ENCODE measurements at places on chromosomes 7 and 10. TPM values are rescaled to one million over a fixed set of nuclear protein-coding genes. Genes with fewer than 3 reads are reported as not detected.

DNA sequence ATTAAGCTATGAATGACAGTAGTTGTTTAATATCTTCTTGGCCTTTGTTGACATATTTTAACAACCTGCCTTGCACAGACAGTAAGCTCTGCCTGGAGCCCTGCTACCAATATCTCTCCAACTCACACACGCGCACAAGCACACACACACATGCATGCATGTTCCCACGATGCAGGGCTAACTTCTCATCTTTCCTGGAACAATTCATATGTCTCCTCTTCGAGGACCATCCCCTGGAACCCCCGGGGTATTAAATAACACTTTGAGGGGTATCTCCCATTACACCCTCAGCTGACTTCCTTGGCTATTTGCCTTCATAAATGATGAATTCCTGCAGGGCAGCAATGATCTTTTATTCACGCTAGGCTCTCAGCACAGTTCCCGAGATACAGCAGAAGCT is 258.0 kb downstream of the TRIL start:
- no peak overlapping the region for H3K4me3 ChIP-seq
- no peak overlapping the region for H3K27ac ChIP-seq
- H3K4me1 ChIP-seq = no peaks in the 10 kb centered on the region
- H3K36me3 ChIP-seq = no peaks in the 10 kb centered on the region
- no peaks in the 10 kb centered on the region for H3K27me3 ChIP-seq

GRCh38 chr10:2119316-2119715 is 382.0 kb upstream of the ADARB2 start:
- DNase-seq = no peak
- no peaks in the 10 kb centered on the region for H3K36me3 ChIP-seq
- H3K4me3 ChIP-seq = no peak overlapping the region
- no peaks in the 10 kb centered on the region for H3K27me3 ChIP-seq
- no peak overlapping the region for H3K27ac ChIP-seq

DNA sequence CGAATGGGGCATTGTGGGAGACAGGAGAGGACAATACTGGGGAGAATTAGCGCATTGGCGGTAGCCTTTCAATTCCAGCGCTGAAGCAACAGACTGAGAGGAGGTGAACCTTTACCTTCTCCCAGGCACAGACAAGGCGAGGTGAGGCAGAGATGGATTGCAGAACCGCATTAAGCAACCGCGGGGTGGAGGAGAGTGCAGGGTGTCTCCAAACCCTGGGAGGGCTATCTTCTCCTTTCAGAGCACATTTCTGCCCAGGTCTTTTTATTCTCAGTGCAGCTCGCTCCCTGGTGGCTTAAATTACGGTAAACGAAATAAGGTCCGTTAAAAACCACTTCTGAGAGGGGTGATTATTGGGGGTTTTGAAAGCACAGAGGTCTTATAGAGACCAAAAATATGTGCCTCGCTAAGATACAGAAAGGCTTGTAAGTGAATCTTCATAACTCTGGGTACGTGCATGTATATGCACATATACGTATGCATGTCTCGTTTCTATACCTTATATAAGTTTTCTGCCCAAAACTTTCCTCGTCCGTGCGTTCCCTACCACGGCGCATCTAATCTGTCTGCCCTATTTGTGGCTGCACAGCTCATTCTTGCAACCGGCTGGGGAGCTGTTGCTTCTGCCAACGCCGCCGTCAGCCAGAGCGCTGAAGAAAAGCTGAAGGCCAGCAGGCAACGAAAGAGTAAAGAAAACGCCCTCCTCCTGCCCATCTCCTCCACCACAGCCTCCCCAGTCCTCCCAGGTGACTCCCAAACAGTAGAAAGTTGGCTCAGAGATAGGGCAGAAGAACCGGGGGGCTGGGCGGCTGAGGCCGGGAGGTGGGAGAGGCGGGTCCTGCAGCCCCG is 895 bp upstream of the ZNF804B start:
- no peak overlapping the region for H3K4me3 ChIP-seq
- no peak overlapping the region for H3K27ac ChIP-seq
- peak; percentile 10 for DNase-seq
- no peaks in the 10 kb centered on the region for H3K36me3 ChIP-seq
- peaks cover 3% of the 10 kb centered on the region for H3K4me1 ChIP-seq
- H3K27me3 ChIP-seq = peaks cover 30% of the 10 kb centered on the region

GRCh38 chr10:49381111-49381900 is 14.6 kb downstream of the DRGX start:
- no peak for DNase-seq
- H3K36me3 ChIP-seq = no peaks in the 10 kb centered on the region
- no peak overlapping the region for H3K27ac ChIP-seq
- peaks cover 2% of the 10 kb centered on the region for H3K27me3 ChIP-seq

DNA sequence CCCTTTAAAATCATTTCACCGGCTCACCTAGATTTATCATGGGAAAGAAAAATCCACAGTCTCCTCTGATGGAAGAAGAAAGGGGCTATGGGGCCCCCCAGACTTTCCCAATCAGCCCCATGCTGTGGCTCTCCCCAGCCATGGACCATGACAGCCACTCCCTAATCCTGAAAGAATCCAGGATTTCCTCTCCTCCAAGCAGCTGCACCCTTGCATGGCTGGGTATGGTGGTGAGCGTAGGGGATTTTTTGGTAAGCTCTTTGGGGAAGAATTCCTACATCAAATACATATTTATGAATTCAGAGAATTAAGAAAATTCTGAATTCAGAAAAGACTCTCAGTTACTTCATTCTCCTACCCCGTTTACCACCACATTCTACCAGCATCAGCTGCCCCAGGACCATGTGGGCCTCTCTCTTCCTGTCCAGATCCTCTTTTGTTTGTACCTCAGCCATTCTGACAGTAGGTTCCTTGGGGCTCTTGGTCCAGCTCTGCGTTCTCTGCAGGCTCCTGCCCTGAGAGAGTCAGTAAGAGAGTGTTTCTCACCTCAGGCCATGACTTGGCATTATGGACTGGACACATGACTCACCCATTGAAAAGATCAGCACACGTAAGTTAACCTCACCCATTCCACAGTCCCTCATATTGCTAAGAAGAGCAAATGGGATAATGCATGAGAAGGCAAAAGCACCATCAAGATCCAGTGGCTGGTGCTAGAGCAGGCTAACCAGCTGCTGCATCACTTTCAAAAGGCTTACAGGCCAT is 337.8 kb downstream of the ELMO1 start:
- H3K27ac ChIP-seq = peak overlapping the region; percentile 9
- DNase-seq = no peak
- peaks cover 59% of the 10 kb centered on the region for H3K4me1 ChIP-seq
- peaks cover 38% of the 10 kb centered on the region for H3K36me3 ChIP-seq
- H3K27me3 ChIP-seq = no peaks in the 10 kb centered on the region

DNA sequence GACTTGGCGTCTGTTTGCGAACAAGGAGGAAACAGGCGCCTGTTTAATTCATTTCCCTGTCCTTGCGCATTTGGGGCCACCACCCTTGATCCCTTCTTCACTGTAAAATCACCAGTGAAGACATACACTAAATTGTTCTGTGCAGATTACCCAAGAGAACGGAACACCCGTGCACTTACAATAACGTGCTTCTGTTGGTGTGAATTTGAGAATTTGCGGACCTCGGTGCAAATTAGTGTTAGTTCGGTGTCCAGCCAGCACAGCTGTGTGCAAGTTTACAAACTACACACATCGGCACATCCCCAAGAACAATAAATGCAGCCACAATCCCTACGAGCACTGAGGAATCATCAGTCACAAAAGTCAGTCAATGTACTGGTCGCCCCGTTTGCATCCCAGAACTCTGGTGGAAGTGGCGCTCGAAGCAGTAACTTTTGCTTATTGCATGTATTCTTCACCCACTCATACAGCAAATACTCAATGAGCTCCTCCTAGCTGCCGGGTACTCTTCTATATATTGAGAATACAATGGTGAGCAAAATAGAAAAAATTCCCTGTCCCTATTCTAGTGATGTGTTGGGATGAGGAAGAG is 786 bp upstream of the CNOT4 start:
- no peak overlapping the region for H3K27ac ChIP-seq
- H3K36me3 ChIP-seq = peaks cover 4% of the 10 kb centered on the region
- DNase-seq = peak; percentile 16
- H3K4me1 ChIP-seq = peaks cover 17% of the 10 kb centered on the region
- no peak overlapping the region for H3K4me3 ChIP-seq

DNA sequence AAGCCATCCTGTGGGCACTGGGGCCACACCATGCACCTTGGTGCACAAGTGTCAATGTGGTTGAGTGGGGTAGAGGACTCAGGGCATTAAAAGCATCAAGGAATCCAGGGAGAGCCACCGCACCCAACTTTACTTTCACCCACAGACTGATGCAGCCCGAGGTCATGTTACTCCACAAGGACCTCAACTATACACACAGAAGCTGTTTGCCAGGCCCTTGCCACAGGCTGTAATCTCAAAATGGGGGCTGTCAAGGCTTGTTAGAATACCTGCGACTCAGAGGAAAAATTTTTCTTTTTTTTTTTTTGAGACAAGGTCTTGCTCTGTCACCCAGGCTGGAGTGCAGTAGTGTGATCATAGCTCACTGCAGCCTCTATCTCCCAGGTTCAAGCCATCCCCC is 26.5 kb upstream of the KCTD7 start:
- no peaks in the 10 kb centered on the region for H3K27me3 ChIP-seq
- H3K27ac ChIP-seq = no peak overlapping the region
- no peak for DNase-seq
- no peak overlapping the region for H3K4me3 ChIP-seq

GRCh38 chr10:102863660-102864059 is 5.6 kb upstream of the AS3MT start:
- no peaks in the 10 kb centered on the region for H3K4me1 ChIP-seq
- H3K27ac ChIP-seq = no peak overlapping the region
- DNase-seq = no peak
- peaks cover 18% of the 10 kb centered on the region for H3K36me3 ChIP-seq

GRCh38 chr10:92544296-92544695 is 29.6 kb downstream of the IDE start:
- no peak overlapping the region for H3K4me3 ChIP-seq
- no peak overlapping the region for H3K27ac ChIP-seq
- no peaks in the 10 kb centered on the region for H3K27me3 ChIP-seq
- H3K4me1 ChIP-seq = peaks cover 26% of the 10 kb centered on the region

- DNase-seq = no peak
- H3K27ac ChIP-seq = no peak overlapping the region
- H3K27me3 ChIP-seq = no peaks in the 10 kb centered on the region
- H3K36me3 ChIP-seq = no peaks in the 10 kb centered on the region
- no peaks in the 10 kb centered on the region for H3K4me1 ChIP-seq
- no peak overlapping the region for H3K4me3 ChIP-seq
Observed at GRCh38 chr7:78620920-78621319, 822.3 kb downstream of the PHTF2 start.

DNA sequence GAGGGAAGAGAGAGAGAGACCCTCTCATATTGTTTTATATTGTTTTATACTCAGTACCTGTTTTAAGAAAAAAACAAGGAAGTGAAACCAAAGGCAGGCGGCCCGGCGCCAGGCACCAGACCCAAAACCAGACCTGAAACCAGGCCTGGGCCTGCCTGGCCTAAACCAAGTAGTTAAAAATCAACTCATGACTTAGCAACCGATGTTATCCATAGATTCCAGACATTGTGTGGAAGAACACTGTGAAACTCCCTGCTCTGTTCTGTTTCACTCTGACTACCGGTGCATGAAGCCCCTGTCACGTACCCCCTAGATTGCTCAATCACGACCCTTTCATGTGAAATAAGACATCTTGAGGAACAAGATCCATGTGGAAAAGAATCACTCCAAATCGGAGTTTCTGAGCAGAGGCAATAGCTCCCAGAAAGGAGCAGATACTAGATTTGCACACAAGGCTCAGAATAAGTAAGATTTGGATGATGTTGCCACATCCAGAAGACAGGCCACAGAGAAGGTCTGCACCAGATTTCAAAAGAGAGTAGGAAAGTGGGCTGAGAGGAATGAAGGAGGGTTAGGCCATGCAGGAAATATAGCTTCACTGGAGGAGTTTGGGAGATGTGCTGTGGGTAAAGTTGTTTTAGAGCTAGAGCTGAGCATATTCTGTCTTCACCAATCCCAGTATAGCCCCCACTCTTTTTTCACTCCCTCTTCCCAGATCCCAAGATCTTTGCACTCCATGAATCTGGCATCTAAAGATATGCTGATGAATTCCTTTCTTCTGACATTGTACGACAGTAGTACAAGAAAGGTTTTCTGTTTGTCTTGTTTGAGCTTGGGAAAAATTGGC is 8.8 kb upstream of the ZNF248 start:
- H3K27ac ChIP-seq = no peak overlapping the region
- no peak overlapping the region for H3K4me3 ChIP-seq
- H3K4me1 ChIP-seq = no peaks in the 10 kb centered on the region
- DNase-seq = no peak
- H3K27me3 ChIP-seq = no peaks in the 10 kb centered on the region
- H3K36me3 ChIP-seq = no peaks in the 10 kb centered on the region

DNA sequence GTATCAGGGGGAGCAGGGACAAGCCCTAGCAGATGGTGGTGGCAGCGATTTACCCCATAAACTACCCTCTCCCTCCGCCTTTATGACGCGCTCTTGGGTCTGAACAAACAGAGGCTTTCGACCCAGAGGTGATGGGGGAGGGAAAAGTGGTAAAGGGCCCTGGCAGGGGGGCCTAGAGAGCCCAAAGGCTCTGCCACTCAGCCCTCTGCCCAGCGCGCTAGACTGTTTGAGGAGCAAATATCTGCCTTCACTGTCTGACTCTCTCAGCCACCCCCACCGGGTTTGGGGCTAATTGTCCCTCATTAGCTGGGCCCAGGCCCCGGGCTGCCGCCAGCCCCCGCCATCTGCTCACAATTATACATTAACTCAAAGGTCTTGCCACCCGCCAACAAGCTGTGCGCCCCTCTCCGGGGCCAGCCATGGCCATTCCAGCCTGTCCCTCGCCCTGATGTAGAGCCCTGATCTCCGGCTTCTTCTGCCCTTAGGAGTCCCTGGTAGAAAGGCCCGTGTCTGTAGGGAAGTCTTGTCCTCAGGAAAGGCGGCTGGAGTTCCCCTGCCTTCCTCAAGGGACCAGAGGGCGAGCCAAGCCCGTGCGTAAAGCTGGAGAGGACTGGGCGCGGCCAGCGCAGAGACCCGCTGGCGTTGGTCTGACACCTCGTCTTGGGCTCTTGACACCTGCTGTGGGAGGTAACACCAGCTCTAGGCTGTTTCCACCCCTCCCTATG is 1.9 kb upstream of the PAX4 start:
- no peak overlapping the region for H3K4me3 ChIP-seq
- peaks cover 51% of the 10 kb centered on the region for H3K27me3 ChIP-seq
- no peaks in the 10 kb centered on the region for H3K36me3 ChIP-seq
- H3K27ac ChIP-seq = no peak overlapping the region

DNA sequence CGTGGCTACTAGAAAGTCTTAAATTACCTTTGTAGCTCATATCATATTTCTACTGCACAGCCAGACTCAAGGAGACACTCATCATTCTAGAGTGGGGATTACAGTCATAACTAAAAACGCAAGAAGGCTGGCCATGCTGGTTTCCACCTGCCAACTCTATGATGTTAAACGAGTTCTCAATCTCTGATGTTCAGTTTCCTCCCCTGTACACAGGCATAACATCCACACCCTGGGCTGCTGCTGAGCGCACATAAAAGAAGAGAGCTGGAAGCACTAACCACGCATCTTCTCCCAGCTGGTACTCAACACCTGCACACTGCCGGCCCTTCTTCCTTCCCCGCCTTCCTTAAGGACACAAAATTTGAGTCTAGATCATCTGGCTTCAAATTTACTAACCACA is 60.5 kb downstream of the SORBS1 start:
- no peak overlapping the region for H3K4me3 ChIP-seq
- DNase-seq = peak; percentile 27
- H3K4me1 ChIP-seq = no peaks in the 10 kb centered on the region
- no peaks in the 10 kb centered on the region for H3K36me3 ChIP-seq
- H3K27ac ChIP-seq = no peak overlapping the region

GRCh38 chr7:117810642-117811512 is 62.4 kb downstream of the CTTNBP2 start:
- no peak for DNase-seq
- H3K27me3 ChIP-seq = peaks cover 2% of the 10 kb centered on the region
- no peaks in the 10 kb centered on the region for H3K36me3 ChIP-seq
- no peak overlapping the region for H3K27ac ChIP-seq
- H3K4me1 ChIP-seq = no peaks in the 10 kb centered on the region

EPHA1 gene
- 2.4 TPM for total RNA-seq

MBL2 gene
- not detected for total RNA-seq

BTBD16 gene
- total RNA-seq = not detected

Data from activated CD4-positive, alpha-beta T cell treated with anti-CD3 and anti-CD28 coated beads for 36 hours (primary cell).